ENCODE measurements at places on chromosomes 7 and 10.

DNA sequence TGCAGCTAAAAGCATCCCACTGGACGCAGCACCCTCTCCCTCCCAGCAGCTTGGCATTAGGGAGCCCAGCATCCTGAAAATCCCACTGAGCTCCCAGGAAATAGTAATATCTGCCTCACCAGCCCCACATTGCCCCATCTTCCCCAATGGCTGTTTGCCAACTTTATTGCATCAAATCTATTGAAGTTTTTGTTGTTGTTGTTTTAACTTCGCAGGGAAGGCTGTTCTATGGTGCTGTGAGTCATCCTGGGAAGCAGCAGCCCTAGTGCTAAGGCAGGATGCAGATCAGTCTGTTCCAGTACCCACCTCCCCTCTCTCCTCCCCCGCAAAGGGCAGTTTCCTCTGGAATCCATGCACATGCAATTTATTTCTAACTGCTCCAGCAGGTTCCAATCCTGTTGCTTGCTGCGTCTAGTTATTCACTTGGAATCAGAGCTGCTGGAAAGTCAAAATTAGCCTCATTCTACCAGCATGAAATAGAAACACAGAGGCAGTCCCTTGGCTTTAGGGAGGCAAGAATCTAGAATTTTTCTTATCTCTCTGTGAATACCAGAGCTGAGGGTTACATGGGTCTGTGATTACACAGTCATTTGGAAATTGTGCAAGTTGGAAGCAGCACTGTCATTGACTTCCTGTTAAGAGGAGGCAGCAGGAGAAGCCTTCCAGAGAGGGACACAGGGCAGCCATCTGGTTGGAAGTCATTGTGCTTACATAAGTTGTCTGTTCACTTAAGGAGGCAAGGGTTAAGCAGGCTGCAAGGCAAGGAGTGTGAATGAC is 115.9 kb upstream of the CACUL1 start:
- DNase-seq, result peak; percentile 27

DNA sequence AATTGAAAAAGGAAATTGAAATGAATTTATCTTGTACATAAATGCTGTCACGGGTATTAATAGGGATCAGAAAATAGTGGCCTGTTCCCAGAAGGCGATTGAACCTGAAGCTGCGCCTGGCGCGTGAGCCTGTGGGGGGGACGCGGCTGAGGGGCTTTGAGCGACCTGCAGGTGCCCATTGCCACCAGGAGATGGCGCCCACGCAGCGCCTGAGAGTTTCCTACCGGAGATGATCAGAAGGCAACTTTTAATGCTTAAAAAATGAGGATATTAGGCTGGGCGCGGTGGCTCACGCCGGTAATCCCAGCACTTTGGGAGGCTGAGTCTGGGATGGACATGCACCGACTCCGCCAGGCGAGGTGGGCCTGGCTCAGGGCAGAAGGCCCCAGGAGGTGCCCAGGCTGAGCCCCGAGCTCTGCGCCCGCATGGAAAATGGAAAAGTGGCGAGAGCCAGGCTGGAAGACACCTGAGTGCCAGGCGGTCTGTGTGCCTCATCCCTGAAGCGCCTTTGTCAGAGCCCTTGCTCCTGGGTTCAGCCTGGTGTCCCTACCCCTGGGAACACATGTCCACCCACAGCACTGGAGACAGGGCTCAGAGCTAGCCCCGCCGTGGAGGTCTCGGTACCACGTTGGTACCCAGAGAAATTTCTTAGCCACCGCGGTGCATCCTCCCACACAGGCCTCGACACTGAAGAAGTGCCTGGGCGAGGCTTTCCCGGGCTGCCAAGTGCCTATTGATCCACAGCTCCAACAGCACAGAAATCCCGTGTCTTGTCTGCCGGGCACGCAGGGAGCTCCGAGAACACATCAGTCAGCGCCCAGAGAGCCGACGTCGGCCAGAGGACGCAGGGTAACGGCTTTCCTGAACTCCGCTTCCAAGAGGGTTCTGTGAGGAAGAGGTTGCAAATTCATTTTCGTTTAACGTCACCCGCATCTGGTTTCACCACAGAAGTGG is 117.4 kb downstream of the INPP5A start:
- peak; percentile 32 for DNase-seq

- DNase-seq, result no peak
Measured at GRCh38 chr7:18648849-18649758, 153.6 kb downstream of the HDAC9 start.

GRCh38 chr7:70622936-70623335 is 509.0 kb upstream of the GALNT17 start:
- no peak for DNase-seq

DNA sequence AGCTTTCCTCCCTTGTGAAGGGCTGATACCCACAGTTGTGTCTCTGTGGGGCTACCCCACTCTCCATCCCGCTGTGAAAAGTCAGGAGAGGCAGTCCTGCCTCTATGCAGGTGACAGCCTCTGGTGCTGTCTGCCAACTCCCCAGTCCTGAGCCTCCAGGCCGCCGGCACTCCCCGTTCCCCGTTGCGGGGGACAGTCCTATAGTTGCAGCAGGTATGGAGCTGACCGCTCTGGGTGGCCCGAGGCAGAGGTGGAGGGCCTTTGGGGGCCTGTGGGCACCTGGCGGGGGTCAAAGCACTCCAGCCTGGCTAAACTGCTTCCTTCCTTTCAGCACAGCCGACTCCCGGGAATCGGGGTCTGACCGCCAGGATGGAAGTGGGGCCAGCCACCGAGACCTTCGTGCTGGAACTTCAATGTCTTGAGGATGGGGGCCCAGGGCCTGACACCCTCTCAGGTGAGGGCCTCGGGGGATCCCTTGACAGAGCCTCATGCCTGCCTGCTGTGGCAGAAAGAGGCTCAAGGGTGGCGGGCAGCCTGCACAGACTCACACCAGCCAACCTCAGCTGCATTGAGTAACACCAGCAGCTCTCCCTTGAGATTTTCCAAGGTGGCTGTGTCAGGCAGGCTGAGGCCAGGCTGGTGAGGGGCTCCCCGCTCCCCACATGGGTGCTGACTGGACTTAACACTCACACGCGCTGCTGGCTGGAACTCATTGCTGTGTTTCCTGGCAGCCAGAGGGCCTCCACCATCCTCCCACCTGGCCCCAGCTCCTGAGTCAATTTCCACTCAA is 1.6 kb downstream of the ZNF853 start:
- no peak for DNase-seq

- no peak for DNase-seq
Measured at GRCh38 chr10:126011995-126012394, 115.6 kb downstream of the FANK1 start.

DNA sequence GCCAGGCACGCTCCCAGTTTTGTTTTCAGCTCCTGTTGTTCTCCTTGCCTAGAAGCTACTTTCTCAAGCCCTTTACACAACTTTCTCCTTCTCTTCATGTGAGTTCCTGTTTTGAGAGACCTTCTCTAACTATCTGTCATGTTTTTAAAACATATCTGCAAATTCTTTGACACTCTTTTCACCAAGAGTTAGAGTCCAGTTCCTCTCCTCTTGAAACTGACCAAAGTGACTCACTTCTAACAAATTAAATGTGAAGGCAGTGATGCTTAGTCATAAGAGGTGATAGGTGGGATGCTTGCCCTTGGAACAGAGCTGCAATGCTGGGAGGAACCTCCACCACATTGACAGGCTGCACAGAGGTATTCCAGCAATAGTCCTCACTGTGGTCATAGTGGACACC is 25.3 kb downstream of the ZSCAN25 start:
- DNase-seq, result no peak

- DNase-seq, result no peak
Measured at GRCh38 chr10:86221442-86222335, 144.9 kb downstream of the GRID1 start.

GRCh38 chr7:98506471-98506870 is 105.6 kb upstream of the BAIAP2L1 start:
- no peak for DNase-seq

DNA sequence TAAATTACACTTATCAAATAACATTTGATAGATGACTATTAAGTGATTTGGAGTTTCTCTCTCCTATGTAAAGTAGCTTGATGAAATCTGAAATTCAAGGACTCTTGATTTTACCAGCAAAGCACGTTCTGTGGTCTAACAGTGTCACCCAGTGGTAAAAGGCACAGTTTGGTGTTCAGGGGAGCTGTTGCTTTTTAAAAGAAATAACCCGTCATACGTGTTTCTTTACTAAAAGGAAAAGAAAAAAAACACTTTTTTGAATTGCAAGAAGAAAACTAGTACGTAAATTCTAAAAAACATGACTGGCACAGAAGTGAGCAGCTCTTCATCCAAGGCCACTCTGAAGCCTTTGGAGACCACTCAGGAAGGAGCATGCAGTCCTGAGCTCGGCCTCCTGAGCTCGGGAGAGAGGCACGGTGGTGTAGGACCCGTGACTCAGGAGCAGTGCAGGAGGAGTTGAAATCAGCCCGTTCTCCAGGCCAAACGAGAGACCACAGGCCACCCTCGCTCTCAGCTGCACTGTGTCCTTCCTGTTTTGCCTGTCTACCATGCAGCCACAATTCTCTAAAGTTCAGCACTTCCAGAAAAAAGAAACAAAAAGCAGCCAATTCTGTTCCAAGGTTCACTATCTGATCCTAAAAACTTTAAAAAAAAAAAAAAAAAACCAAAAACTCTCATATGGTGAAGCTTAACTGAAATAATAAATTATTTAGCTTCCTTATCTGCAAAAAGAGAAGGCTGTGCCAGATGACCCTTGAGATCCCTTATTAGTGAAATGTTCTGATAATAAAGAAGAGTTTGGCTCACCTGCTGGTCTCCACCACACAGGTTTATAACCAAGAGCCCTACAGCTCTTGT is 212.6 kb upstream of the FRMD4A start:
- DNase-seq, result no peak

- DNase-seq, result no peak
Measured at GRCh38 chr10:25999295-25999981, 65.4 kb downstream of the MYO3A start.

DNA sequence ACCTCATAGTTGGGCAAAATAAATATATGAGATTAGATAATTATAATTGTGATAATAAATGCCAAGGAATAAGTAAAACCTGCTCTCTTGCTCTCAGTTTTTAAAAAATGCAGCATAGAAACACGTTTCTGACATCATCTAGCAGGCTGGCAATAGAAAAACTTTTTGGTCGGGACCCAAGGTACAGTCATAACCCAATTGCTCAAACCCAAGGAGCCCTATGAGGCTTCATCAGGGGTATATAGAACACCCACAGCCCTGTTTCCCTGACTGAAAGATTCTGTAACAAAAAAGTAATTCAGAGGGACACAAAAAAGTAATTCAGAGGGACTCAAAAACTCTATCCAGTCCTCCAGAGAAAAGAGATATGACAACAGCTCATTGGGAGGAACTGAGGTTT is 3.8 kb downstream of the PDE1C start:
- no peak for DNase-seq

- DNase-seq, result peak; percentile 3
Measured at GRCh38 chr10:28503114-28503513, 29.8 kb upstream of the WAC start.

DNA sequence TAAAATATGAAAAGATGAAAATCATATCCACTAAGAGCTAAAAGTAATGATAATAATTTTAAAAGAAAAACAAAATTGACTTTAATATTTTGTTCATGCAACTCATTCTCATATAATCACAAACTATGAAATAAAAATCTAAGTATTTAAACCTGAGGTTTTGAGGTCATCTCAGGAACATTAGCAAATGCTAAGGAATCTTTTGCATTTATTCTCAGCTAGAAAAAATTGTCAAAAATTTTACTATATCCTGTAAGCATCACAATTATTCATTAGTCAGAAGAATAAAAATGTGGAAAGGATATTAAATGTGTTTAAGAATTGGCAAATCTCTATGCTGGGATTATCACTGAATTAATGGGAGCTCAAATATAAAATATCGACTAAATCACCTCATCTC is 36.8 kb upstream of the TAX1BP1 start:
- no peak for DNase-seq
